ENCODE measurements at places on chromosomes 3 and 15.

DNA sequence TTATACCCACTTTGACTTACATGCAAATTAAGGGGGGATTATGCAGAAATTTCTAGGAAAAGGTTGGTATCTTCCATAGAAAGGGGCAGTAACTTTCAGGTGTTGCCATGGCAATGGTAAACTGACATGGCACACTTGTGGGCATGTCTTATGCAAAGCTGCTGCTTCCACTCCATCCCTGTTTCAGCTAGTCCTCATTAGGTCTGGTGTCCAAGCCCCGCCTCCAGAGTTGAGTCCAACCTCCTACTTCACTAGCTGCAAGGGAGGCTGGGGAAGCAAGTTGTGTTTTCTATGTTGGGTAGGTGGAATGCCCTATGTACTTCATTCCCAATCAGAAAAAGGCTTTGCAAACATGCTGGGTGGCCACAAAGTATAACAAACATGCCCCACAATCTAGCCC is 14.7 kb upstream of the KLHL40 start:
- no peak for DNase-seq

DNA sequence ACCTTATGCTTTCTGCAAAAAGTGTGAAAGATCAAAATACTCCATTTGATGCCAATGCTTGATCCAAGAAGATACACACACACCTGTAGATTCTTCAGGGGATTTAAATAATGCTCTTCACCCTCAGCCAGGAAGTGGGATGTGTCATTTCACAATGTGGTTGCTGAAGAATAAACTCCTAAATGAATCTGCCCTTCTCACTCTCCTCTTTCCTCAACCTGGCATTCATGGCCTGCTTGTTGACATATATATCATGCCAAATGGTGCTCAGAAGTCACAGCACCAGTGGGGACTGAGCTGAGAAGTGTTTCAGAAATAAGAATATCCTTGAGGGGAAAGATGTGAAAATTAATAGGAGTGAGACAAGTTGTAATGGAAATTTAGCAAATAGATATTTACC is 146.6 kb upstream of the ARHGEF26 start:
- DNase-seq = no peak

DNA sequence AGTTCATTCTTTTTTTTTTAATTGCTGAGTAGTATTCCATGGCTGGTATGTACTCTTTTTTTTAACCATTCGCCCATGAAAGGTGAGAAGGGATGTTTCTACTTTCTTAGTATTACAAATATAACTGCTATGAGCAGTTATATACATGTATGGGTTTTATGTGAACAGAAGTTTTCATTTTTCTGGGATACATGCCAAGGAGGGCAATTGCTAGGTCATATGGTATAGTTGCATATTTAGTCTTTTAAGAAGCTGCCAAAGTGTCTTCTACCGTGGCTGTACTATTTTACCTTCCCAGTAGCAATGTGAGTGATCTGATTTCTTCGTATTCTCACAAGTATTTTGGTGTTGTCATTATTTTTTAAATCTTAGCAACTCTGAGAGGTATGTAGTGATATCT is 11.2 kb upstream of the KLHL40 start:
- no peak for DNase-seq

DNA sequence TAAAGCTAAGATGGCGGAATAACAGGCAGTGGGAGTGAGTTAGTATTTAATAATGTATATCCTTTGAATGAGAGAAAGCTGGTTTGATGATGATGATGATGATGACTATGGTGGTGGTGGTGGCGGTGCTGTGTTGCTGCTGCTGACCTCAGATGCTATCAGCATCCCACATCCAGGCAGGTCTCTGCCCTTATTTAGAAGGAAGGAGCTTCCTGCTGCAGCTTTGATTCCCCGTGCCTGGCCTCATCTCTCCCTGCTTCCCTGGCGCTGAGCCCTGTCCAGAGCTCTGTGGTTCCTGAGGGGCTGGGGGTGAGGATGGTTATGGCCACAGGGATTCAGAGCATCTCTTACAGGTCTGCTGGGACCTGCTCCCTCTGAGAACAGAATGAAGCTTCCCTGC is 73.1 kb downstream of the RAB11A start:
- no peak for DNase-seq

DNA sequence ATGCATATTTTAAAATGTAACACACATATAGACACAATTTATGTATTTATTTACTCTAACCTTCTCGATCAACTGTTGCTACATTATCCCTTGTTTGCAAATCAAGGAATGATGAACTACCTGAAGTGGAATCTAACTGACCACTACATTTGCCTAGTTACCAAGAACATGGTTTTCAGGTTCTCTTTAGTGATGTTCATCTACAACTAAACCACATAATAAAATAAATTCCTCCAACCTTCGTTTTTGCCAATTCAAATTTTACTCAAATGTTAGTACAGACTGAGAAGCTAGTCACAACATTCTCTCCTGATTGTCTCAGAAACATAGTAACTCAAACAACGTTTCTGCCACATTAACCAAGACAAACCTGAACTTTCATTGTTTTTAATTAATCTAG is 521.9 kb downstream of the FOXP1 start:
- no peak for DNase-seq

DNA sequence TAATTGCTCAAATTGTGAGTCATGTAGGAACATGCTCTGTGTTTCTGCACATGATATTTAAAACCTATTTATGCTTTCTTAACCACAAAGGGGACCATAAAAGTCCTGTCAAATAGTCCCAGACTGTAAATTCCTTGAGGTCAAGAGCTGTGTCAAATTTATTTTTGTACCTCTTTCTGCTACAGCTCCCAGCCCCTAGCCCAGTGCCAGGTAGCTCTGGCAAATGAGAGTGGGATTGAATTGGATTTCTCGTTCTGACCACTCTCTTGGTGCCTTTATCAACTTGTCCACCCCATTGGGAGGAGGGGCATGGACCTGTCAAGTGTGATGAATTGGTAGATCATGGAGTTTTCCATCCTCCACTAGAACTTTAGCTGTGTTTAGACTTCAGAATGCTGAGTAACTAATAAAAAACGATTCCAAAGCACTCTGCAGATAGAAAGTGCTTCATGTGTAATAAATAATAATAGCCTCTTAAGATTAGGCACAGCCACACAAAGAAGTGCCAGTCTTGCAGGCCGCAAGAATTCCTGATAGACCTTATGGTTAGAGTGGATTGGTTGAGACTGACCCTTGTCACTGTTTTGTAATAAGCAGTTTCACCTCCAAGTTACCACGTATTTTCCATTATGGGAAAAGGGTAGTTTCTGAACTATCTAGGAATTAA is 120.4 kb downstream of the LPP start:
- no peak for DNase-seq

DNA sequence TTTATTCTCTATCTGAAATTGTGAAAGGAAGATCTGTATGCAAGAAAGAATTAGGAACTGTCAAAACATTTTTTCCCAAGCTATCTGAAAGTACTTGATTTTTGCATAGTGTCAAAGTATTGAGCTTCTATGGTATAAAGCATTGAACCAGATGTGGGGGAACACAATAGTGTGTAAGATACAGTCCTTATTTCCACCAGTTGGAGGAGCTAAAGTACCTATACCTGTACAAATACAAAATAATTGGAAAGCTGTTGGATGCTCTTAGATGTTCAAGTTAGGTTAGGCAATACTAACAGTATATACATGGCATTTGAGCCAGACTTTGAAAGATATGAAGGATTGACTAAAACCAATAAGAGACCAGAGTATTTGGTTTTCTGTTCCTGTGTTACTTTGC is 148.4 kb downstream of the B3GALNT1 start:
- peak; percentile 11 for DNase-seq

GRCh38 chr3:64796607-64797399 is 109.0 kb upstream of the ADAMTS9 start:
- DNase-seq = no peak

GRCh38 chr3:67335813-67336212 is 318.6 kb downstream of the SUCLG2 start:
- no peak for DNase-seq

- DNase-seq = no peak
These were observed 76.7 kb downstream of the ADAMTS7 start for GRCh38 chr15:78734451-78735064.

DNA sequence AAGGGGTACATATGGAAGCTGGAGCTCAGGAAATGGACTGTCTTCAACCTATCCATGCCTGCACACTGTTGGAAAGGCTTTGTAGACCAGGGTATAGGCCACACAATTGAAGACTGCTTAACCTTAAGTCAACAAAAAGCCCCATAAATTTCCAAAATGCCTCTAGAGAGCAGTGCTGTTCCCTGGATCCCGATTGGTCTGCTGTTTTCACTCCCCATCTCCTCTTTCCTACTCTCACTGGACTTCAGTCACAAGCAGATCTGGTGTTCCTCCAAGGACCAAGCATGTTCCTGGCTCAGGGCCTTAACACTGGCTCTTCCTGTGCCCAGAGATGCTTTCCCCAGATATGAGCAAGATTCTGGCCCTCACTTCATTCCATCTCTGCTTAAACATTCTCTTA is 22.8 kb upstream of the LRRC34 start:
- DNase-seq = no peak

- no peak for DNase-seq
These were observed 983.0 kb downstream of the SI start for GRCh38 chr3:164095279-164095678.

- DNase-seq = no peak
These were observed 34.7 kb downstream of the PIK3CA start for GRCh38 chr3:179182902-179183301.

GRCh38 chr3:66303491-66303901 is 82.7 kb downstream of the SLC25A26 start:
- DNase-seq = no peak

DNA sequence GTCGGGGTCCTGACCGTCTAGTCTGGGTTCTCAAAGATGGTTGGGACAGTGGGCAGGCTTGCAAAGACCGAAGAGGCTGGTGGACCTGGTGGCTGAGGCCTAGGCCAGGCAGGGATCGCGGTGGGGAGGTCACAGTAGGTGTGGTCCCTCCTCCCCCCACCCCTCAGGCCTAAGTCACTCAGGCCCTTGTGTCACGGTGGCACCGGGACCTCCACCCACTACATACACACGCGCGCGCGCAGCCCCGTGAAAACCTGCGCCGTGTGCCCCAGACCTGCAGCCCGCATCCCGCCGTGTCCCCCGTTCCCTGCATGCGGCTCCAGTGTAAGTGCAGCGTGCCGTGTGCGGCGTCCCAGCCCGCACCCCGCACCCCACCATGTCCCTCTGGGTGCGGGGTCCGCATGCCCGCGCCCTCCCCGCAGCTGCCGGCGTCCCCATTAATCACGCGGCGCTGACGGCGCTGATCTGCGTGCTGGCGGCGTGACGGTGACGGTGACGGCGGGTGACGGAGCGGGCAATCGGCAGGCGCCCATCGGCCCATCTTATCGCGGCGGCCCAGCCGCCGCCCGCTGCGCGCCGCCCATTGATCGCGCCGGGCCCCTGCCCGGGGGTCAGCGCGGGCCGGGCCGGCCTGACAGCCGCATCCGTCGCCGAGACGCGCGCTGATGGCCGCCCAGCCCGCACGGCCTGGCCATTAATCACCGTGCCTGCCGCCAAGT is 24.4 kb downstream of the SEC61A1 start:
- DNase-seq = no peak

DNA sequence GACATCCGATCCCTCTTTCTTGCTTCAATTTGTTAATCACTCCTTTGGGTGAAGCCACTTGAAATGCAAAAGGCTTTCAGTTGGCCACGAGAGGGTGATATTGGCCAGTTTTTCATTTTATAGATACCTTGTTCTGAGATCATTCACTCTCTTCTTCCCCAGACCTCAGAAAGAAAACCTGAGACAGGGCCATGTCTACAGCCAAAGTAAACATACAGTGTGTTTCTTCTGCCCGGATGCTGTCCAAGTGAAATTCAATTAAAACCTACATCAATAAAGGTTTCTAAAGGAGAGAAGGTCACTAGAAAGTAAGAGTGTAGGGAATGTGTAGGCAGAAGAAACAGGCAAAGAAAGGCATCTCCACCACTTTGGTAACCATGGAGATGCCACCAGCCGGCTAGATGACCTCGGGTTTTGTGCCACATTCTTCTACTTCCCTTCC is 39.5 kb upstream of the FMN1 start:
- DNase-seq = peak; percentile 44

DNA sequence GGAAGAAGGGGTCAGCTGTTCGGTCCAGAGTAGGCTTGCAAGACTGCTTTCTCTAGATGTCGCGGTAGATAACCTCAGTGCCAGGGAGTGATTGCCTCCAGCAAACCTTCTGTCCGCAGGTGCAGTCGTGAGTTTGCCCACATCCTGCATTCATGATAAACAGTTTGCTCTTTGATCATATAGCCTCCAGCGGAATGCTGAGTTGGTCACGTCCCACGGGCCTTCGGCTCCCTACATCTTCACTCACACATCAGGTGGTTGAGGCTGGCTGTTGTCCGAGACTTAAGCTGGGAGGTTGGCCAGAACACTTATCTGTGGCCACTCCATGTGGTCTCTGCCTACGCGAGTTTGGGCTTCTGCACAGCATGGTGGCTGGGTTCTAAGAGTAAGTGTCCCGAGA is 62.1 kb upstream of the NR2C2 start:
- no peak for DNase-seq

DNA sequence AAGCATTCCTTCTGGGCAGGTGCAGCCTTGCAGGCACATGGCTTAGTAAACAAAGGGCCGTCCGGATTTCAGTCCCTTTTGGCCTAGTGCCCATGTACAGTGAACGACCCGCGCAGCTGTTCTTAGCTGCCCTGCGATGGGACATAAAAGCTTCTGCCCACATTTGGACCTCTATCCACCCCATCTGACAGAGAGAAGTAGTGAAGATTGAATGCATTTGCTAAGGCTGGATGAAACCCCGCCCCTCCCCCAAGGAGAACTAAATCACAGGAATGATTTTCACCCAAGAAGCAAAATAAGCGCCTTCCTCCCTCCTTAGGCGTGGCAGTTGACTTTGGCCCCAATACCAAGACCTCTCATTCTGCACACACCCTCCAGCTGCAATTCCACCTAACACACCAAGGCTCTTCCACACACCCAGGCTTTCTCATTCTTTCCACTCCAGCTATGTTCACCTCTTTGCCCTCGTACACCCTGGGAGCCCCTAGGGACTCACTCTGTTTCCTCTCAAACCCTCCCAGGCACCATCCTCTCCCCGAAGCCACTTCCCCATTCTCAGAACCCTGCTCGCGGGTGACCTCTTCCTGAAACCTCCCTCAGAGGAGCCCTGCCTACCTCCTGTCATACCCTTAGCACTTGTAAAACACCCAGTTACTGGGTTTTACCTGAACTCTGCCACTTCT is 14.1 kb upstream of the HRH1 start:
- DNase-seq = no peak

- DNase-seq = no peak
These were observed 207.8 kb downstream of the MTHFS start for GRCh38 chr15:79689030-79689429.

DNA sequence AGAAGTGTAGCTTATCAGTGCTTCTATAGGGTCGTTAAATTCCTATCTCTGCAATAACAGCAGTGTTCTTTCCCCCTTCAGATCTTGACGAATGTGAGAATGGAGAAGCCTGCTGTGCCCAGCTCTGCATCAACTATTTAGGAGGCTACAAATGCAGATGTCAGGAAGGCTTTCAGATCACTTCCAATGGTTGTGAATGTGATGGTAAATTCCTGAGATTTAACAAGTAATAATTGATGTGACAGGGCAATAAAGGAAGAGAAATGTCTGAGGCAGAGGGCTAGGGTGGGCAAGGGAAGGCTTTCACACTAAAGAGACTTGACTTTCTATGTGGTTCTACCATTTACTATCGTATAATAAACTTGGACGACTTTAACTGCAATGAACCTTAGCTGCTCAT is 711.7 kb upstream of the GOLIM4 start:
- no peak for DNase-seq

GRCh38 chr3:156016902-156017301 is 103.5 kb upstream of the KCNAB1 start:
- DNase-seq = no peak

GRCh38 chr3:188052169-188053035 is 101.6 kb upstream of the LPP start:
- DNase-seq = no peak
